ENCODE measurements at places on chromosomes 5 and 9. TPM values are rescaled to one million over a fixed set of nuclear protein-coding genes. Genes with fewer than 3 reads are reported as not detected.

The SLC6A7 gene
- total RNA-seq: not detected

The HMMR gene
- 13.2 TPM for total RNA-seq

The TMOD1 gene
- 0.65 TPM for total RNA-seq

The PIP5K1B gene
- total RNA-seq: not detected

The FRRS1L gene
- total RNA-seq: 1.6 TPM

The AJM1 gene
- total RNA-seq: 0.65 TPM

The KCNMB1 gene
- total RNA-seq: under 0.01 TPM

The MYORG gene
- total RNA-seq: 1.6 TPM

The TMEM215 gene
- total RNA-seq: not detected

The ADCY2 gene
- 8.8 TPM for total RNA-seq

The CCDC187 gene
- 0.11 TPM for total RNA-seq

The ZNF883 gene
- total RNA-seq: 10.3 TPM

The PRR16 gene
- 26.3 TPM for total RNA-seq

The NIPAL4 gene
- total RNA-seq: not detected

The RABL6 gene
- 41.4 TPM for total RNA-seq

The PCDHGC5 gene
- total RNA-seq: 8.1 TPM

The TLX3 gene
- not detected for total RNA-seq

The MORN5 gene
- not detected for total RNA-seq

The OSMR gene
- total RNA-seq: 145 TPM

The CHSY3 gene
- total RNA-seq: 13.7 TPM

The SLC45A2 gene
- total RNA-seq: 0.13 TPM

The PAX5 gene
- not detected for total RNA-seq

The MARCHF6 gene
- 54.9 TPM for total RNA-seq

The LHX2 gene
- total RNA-seq: 1.2 TPM

The WNK2 gene
- 0.13 TPM for total RNA-seq

The LURAP1L gene
- 11.7 TPM for total RNA-seq

The KCNV2 gene
- total RNA-seq: not detected

The HTR4 gene
- total RNA-seq: 0.11 TPM

The TARS1 gene
- 215 TPM for total RNA-seq

The SLC46A2 gene
- not detected for total RNA-seq

The EPB41L4A gene
- 13.9 TPM for total RNA-seq

The PKD2L2 gene
- not detected for total RNA-seq

The ORM2 gene
- not detected for total RNA-seq

The FRMPD1 gene
- total RNA-seq: not detected
